ENCODE measurements at places on chromosomes 7 and 10.
A peak's percentile ranks its signal among the peaks of the same experiment; 100 is the strongest.

DNA sequence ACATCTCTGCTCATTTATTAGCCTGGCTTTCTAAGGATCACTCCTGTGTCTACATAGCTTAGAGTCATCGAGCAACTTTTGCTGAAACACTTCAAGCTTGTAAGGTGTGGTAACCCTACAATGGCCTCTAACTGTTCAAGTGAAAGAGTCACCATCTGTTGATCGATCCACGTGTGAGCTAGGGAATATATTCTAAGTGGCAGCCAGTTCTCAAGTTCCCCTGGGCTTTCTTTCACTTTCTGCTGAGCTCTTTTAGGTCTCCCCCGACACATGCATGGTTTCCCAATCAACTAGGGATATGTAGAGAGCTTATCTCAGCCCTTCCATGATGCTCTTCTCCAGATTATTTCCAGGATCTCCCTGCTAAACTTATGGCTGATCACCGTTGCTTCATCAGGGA is 15.5 kb downstream of the AOAH start:
- DNase-seq: no peak

DNA sequence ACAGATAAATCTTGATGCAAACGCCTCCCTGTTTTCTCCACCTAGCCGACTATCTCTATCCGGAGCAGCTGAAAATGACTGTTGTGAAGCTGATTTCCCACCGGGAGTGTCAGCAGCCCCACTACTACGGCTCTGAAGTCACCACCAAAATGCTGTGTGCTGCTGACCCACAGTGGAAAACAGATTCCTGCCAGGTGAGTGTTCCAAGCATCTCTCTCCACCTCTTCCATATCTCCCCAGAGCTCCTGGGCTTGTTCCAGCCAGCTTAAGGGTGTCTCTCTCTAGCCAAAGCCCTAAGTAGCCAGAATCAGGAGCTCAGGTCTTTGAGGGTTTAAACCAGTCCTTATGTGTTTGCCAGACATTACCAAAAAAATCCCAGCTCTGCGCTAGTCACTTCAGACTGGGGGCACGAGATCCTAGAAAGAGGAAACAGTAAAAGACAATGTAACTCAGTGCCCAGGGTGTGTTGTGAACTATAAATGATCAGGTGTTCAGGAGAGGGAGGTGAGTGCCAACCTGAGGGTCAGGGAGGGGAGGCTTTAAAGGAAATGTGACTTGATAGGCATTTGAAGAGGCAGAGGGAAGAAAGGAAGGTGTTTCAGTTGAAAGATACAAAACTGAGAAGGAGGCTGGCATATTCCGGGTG is 4.4 kb downstream of the PLAU start:
- no peak for DNase-seq

DNA sequence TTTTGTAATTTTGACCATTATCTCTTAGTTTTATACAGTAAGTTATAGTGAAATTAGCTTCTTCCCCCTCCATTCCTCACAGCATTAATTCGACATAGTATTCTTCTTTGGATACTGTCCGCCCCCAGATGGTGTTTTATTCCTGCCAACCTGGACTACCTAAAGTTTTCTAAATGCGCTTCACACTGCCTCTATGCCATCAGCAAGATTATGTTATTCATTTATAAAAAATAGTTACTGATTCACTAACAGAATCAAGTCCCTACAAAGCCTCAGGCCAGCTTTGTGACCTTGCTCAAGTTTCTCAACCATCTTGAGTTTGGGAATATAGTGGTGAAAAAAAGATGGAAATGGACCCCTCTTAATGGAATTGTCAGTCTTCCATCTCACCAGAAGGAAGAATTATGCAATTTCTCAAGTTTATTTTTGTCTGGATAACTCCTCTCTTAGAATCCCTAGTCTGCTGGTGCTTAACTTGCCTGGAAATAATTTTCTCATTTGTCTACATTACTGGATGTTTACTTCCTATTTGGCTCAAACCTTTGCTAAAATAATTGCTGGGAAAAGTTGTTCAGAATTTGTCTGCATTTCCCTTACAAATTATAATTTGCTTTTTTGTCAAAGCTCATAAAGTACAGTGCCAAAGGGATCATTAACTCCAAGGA is 16.7 kb upstream of the FGL2 start:
- DNase-seq: no peak

DNA sequence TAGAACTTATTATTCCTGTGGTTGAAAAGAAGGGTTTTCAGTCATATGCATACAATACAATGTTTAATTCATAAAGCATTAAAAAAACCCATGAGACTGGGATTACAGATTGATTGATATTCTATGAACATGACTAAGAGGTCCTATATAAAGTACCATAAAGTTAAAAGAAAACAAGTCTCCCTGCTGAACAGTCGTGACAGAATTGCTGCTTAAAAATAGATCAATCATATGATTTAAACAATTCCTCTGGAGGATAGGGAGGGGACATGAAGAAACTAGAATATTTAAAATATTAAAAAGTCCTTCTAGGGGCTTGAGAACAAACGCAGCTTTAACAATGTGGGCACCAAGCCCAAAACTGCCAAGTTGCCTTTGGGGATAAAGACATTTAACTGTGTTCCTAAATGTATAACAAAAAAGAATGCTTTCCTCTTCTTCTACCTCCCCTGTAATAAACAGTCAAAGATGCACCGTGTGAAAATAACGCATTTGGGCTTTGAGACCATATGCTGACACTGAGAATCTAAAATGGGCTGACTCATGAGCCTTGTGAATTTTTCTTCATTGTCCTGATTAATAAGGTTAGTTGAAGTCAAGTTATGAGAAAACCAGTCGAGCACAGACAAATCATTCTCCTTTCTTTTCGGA is 25.8 kb downstream of the TWIST1 start:
- DNase-seq: no peak

DNA sequence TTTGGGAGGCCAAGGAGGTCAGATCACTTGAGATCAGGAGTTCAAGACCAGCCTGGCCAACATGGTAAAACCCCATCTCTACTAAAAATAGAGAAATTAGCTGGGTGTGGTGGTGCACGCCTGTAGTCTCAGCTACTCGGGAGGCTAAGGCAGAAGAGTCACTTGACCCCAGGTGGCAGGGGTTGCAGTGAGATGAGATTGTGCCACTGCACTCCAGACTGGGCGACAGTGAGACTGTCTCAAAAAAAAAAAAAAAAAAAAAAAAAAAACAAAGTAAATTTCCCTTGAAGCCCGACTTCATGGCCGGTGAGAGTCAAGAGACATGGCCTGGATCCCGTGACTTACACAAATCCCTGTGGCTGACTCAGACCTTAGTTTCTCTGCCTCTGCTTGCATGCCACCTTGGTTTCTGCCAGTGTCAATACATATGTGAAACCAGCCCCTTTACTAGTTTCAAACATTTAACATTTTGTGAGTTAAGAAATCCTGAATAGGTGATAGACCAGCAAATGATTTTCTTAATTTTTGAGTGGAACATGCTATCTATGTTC is 62.8 kb downstream of the ZEB1 start:
- no peak for DNase-seq

- DNase-seq: no peak
Measured at GRCh38 chr10:31702005-31702404, 226.6 kb downstream of the ARHGAP12 start.

- DNase-seq: no peak
Measured at GRCh38 chr7:45687185-45687560, 113.0 kb downstream of the ADCY1 start.

DNA sequence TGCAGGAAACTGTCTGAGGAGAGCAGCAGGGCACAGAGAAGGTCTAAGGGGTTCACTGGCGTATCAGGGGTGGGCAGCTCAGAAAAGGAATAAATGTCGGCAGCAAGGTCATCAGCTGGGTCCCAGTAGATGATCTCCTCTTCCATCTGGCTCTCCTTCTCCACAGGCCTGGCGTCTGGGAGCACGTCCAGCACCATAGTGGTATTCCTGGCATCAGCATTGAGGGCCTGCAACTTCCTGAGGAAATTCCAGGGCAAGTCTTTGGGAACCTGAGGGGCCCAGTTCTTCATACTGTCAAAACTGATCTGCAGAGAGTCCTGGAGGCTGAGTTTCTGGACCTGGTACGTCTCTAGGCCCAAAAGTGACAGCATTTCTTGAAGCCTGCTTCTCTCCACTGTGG is 9.6 kb upstream of the MRPS24 start:
- no peak for DNase-seq

- no peak for DNase-seq
Measured at GRCh38 chr10:71998840-71999194, 34.6 kb downstream of the CHST3 start.

DNA sequence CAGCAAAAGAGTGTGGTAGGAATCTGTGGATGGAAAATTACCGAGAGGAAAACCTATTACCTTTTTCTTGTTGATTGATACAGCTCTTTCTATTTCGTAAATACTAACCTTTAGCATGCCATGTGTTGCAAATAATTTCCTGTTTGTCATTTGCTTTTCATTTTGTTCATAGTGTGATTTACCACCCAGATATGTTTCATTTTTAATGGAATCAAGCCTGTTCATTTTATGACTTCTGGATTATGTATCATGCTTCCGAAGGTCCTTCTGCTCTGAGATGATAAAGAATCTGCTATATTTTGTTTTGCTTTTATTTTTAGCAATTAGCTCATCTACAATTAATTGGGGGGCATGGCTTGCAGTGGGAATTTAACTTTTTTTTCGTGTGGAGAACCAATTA is 46.5 kb downstream of the INPP5F start:
- no peak for DNase-seq

DNA sequence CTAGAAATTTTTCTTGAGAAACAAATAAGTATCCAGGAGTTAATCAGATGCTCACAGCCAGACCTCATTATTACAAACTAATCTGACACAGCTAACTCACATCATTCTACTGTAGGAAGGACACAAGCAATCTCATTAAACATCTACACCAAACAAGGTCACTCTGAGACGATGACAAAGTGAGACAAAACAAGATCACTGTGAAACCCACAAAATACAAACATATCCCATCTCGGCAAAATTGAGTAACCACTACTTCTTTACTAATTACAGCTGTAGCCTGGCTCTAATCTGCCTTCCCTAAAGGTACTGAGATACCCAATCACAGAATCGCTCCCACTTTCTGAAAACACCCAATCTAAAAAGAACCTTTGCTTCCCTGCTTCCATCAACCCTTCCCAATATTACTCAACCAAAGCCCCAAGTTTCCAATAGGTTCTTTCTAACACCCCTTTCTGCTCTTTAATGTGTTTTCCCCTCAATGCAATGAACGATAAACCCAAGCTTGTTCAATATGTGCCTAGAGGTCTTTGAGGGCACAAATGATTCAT is 26.9 kb downstream of the CCDC6 start:
- no peak for DNase-seq

DNA sequence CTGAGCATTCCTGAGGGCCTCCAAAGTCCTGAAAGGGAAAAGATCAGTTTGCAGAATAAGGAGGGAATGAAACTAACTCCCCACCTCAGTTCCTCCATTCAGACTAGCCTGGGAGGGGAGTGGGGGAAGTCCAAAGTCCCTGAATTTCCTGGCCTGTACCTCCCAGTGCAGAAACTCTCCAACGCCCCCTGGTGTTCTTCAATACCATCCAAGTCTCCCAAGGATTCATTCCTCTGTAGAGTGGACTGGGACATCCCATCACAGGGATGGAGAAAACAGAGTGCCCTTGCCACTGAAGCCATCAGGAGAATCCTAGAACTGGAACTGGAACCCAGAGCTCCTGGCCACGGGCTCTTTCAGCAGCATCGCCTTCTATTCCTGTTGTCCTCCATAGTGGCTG is 1.6 kb upstream of the COL13A1 start:
- DNase-seq: no peak

- peak; percentile 27 for DNase-seq
Measured at GRCh38 chr10:69087590-69088470, at the start of gene SRGN. TSS of gene SRGN (plus strand) at chr10:69088103. CDS start at chr10:69088158, 55 bp downstream.

- DNase-seq: no peak
Measured at GRCh38 chr10:61899069-61899531, 2.4 kb upstream of the ARID5B start.

- no peak for DNase-seq
Measured at GRCh38 chr10:2839081-2839725, 228.1 kb upstream of the PFKP start.

DNA sequence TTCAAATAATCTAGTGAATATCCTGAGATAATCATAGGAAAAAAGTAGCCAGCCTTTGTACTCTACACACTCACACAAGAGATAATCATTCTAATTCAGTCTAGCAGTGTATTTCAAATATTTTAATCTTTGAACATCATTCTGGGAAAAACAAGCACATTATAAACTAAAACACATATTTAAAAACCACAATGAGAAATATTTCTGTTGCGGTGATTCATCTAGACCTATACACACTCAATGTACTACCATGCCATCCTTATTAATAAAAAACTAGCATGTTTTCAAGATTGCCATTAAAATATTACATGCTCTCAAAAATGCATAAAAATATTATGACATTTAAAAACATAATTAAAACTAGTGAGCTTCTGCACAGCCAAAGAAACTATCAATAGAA is 11.8 kb downstream of the COG5 start:
- DNase-seq: no peak

GRCh38 chr10:11930312-11930978 is 107.3 kb downstream of the PROSER2 start:
- no peak for DNase-seq
